ENCODE measurements at places on chromosomes 12 and 14. TPM values are rescaled to one million over a fixed set of nuclear protein-coding genes. Genes with fewer than 3 reads are reported as not detected.

Gene TEAD4
- 17.5 TPM for total RNA-seq

Gene ALDH1L2
- 5.5 TPM for total RNA-seq

Gene ZNF891
- 1.9 TPM for total RNA-seq

Gene CD163L1
- total RNA-seq, result 2.6 TPM

Gene GLS2
- 0.88 TPM for total RNA-seq

Gene OR11H7
- total RNA-seq, result not detected

Gene UBC
- total RNA-seq, result 1,220 TPM

Gene CD163
- total RNA-seq, result 367 TPM
